ENCODE measurements at places on chromosomes 6 and 20.

DNA sequence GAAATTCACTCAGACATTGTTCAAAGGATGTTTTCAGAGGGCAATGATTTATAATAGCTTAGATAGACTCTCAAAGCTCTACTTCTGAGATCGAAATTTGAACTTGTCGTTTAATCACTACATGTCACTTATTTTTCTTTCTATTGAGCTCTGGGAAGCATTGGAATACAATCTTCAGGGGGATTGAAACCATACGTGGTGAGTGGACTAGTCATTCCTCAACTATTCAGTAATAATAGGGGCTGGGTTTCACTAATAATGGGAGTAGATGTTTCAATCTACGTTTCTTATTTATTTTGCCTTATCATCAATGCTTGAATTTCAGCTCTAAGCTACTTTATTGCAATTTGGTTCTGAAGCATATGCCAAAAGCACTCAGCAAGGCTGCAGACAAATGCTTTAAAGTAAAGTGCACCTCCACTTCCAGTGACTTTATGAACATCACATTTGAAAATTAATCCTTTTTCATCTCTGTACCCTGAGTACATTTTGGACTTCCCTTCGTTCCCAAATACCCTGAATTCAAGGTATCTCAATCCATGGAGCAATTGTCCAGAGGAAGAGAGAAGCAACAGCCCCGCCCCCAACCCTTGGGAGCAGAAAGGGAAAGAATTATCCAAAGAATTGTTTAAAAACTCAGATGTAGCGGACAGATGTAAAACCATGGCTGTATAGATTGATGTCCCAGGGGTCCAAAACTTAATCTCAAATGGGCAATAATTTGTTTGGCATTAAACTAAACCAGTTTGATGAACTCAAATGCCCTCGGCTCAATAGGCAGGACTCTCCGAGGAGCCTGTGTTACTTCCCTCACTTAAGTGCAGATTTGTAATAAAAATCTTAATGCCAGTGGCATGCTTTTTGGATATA is 68.1 kb downstream of the HFE start:
- DNase-seq = no peak

- no peak for DNase-seq
Measured at GRCh38 chr20:31560746-31561598, 44.1 kb upstream of the ID1 start.

GRCh38 chr20:64210656-64211369 is 44.7 kb upstream of the PCMTD2 start:
- DNase-seq = no peak

DNA sequence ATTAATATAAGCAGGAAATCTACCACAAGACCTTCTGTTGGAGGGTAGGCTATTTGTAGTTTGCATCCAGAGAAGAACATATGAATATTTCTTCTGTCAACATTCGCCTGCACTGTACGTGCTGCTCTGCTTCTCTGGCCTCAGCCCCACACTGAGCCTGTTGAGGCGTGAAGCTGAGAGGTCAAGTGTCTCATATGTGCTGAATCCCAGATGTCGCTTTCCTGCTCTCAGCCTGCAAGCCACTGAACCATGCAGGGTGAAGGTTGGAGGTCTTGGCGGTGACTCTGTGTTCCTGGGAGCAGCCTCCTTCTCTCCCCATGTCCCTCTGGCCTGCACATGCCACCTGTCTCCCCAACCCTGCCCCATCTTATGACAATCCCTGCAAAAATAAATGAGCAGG is 83.6 kb downstream of the TMEM170B start:
- no peak for DNase-seq

GRCh38 chr20:64003960-64004725 is 23.2 kb downstream of the PRPF6 start:
- no peak for DNase-seq

GRCh38 chr6:105757512-105758200 is 328.5 kb upstream of the PRDM1 start:
- no peak for DNase-seq

DNA sequence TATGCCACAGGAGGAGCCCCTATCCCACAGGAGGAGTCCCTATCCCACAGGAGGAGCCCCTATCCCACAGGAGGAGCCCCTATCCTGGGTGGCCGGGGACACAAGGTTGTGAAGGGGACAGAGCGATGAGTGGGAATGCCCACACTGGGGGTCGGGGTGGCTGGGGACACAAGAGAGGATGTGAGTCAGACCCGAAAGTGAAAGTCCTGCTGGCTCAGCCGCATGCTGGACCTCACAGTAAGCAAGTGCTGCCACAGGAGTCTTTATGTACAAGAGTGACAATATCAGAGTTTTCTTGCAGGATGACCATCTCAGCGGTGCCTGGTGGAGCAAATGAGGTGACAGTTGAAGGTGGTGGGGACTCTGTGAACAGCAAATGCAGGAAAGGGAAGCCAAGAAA is 93.7 kb downstream of the PSMB1 start:
- DNase-seq = no peak

- DNase-seq = no peak
Measured at GRCh38 chr6:159865226-159865920, 25.4 kb upstream of the MAS1 start.

- no peak for DNase-seq
Measured at GRCh38 chr6:120853489-120853888, 480.8 kb downstream of the TBC1D32 start.

- no peak for DNase-seq
Measured at GRCh38 chr6:168903613-168904345, 349.9 kb downstream of the THBS2 start.

DNA sequence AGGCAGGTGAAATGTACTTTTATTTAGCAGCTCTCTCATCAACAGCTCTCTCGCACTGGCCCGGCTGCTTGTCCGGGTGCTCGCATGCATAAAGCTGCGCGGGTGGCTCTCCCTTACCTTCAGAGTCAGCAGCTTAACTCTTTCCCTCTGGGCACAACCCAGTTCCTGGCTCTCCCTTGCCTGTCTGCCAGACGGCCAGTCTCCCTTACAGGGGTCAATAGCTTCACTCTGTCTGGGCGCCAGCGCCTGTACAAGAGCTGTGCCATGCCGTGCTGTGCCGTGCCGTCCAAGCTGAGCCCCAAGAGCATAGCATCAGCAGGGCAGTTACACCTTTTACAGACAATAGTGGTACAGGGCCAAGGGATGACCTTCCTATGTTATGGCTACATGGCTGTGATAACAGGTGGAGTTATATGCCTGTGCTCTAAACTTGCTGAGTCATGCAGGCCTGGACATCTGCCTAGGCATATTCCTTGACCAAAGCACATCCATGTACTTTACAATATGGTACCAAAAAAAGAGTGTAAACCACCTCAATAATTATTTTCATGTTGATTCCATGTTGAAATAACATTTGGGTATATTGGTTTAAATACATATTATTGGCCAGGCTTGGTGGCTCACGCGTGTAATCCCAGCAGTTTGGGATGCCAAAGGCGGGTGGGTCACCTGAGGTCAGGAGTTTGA is 47.9 kb downstream of the BLTP3A start:
- no peak for DNase-seq

GRCh38 chr20:38111366-38112232 is 53.5 kb downstream of the TGM2 start:
- DNase-seq = no peak

DNA sequence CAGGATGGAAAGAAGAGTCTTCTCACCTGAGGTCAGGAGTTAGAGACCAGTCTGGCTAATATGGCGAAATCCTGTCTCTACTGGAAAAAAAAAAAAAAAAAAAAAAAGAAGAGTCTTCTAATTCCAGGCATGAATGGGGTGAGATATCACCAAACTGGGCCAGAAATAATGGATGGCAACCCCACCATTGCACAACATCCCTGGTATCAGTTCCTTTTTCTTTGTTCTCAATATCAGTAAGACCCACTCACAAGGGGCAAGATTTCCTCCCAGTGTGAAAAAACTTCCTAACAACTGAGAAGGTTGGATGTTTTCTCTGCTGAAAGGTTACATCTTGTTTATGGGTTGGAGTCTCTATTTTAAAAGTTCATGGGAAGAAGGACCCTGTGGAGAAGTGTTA is 23.6 kb upstream of the NR2E1 start:
- no peak for DNase-seq

- no peak for DNase-seq
Measured at GRCh38 chr6:21922086-21922485, 328.5 kb downstream of the SOX4 start.

- DNase-seq = no peak
Measured at GRCh38 chr6:88177961-88178464, 11.9 kb upstream of the CNR1 start.

GRCh38 chr6:1965596-1966224 is 279.7 kb downstream of the GMDS start:
- no peak for DNase-seq

GRCh38 chr6:159065759-159066329 is 21.1 kb upstream of the TAGAP start:
- DNase-seq = no peak
